Spinal cord (tissue), 10 donors: ENCODE measurements at places on chromosomes 3 and 15. TPM values are rescaled to one million over a fixed set of nuclear protein-coding genes. Genes with fewer than 3 reads are reported as not detected.
A peak's percentile ranks its signal among the peaks of the same experiment; 100 is the strongest.

DNA sequence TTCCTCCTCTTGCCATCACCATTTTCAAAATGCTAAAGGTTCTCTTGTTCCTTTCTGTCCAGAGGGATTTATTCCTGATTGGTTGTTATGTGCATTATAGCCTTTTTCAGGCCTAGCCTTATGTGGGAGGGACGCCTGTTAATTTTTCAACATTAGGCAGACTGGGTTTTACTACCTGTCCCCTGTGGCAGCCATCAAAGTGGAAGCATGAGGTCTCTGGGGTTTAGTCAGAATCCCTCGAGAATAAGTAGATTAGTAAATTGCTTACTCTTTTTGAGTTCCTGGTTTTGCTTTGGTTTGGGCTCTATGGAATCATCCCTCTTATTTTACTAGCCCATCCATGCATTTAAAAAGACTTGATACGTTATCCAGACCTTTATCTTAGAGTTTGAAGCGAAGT lies 32.4 kb downstream of the PAK2 start:
- H3K27ac ChIP-seq = peak overlapping the region; percentile 8
- peaks cover 7% of the 10 kb centered on the region for H3K36me3 ChIP-seq
- H3K4me3 ChIP-seq = no peak overlapping the region
- no peaks in the 10 kb centered on the region for H3K27me3 ChIP-seq
- DNase-seq = no peak

Gene CDHR4
- total RNA-seq = 0.10 TPM

- peaks cover 60% of the 10 kb centered on the region for H3K36me3 ChIP-seq
- H3K4me1 ChIP-seq = no peaks in the 10 kb centered on the region
- no peak overlapping the region for H3K27ac ChIP-seq
- no peak overlapping the region for H3K4me3 ChIP-seq
These were observed 9.3 kb downstream of the EIF2B5 start for GRCh38 chr3:184144505-184144904.

- peaks cover 3% of the 10 kb centered on the region for H3K4me1 ChIP-seq
- DNase-seq = no peak
- H3K36me3 ChIP-seq = no peaks in the 10 kb centered on the region
- H3K4me3 ChIP-seq = no peak overlapping the region
These were observed 5.1 kb upstream of the SLC25A38 start for GRCh38 chr3:39378088-39378487.

DNA sequence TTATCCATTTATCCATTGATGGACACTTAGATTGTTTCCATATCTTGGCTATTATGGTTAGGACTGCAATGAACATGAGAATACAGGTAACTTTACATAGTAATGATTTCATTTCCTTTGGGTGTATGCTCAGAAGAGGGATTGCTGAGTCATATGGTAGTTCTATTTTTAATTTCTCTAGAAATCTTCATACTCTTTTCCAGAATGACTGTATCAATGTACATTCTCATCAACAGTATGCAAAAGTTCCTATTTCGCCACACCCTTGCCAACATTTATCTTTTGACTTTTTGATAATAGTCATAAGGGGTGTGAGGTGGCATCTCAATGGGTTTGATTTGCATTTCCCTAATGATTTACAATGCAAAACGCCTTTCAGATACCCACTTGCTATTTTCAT lies 6.2 kb upstream of the NIPA1 start:
- no peak overlapping the region for H3K4me3 ChIP-seq
- H3K36me3 ChIP-seq = no peaks in the 10 kb centered on the region
- no peak for DNase-seq
- no peaks in the 10 kb centered on the region for H3K27me3 ChIP-seq
- peaks cover 1% of the 10 kb centered on the region for H3K4me1 ChIP-seq

DNA sequence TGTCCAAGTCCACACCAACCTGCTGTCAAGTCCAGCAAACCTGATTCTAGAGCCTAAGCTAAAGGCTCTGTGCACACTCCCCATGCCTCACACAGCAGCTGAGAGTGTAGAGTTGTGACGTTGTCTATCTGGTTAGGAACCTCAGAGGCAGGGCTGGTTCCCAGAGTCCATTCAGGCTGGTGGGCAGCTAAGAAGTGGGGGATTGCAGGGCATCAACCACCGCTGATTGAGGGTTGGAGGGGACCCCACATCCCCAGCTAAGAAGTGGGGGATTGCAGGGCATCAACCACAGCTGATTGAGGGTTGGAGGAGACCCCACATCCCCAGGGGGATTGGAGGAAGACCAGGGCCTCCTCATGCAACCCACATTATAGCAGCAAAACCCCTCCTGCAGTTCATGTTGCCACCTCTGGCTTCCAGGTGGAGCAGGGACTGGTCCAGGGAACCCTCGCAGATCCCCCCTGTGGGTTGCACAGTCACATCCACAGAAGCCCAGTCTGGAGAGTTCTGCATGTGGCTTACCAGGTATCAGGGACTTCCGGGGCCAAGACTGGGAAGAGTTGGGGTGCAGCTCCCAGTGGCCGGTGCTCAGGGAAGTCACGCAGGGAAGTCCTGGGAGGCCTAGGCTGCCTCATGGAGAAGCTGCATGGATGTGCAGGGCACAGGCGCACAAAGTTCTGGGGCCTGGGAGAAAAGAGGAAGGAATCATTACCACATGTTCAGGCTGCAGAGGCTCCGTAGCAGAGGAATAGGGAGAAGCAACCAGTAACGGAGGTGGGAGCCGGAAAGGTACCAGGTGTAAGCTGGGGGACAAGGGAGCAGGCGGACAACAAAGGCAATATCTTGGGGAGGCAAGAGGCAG lies 71.4 kb upstream of the PCSK6 start:
- H3K27me3 ChIP-seq = no peaks in the 10 kb centered on the region
- H3K4me1 ChIP-seq = no peaks in the 10 kb centered on the region
- no peak overlapping the region for H3K27ac ChIP-seq
- no peak overlapping the region for H3K4me3 ChIP-seq
- no peaks in the 10 kb centered on the region for H3K36me3 ChIP-seq

GRCh38 chr3:116148881-116149851 lies 296.1 kb downstream of the LSAMP start:
- no peaks in the 10 kb centered on the region for H3K4me1 ChIP-seq
- H3K27me3 ChIP-seq = no peaks in the 10 kb centered on the region
- H3K4me3 ChIP-seq = no peak overlapping the region
- no peak overlapping the region for H3K27ac ChIP-seq
- H3K36me3 ChIP-seq = no peaks in the 10 kb centered on the region
- DNase-seq = no peak

GRCh38 chr15:81087066-81087465 lies 47.0 kb upstream of the CFAP161 start:
- no peaks in the 10 kb centered on the region for H3K36me3 ChIP-seq
- H3K4me1 ChIP-seq = no peaks in the 10 kb centered on the region

Gene CTXND1
- 5.0 TPM for total RNA-seq

Gene CCDC39
- total RNA-seq = 2.2 TPM

DNA sequence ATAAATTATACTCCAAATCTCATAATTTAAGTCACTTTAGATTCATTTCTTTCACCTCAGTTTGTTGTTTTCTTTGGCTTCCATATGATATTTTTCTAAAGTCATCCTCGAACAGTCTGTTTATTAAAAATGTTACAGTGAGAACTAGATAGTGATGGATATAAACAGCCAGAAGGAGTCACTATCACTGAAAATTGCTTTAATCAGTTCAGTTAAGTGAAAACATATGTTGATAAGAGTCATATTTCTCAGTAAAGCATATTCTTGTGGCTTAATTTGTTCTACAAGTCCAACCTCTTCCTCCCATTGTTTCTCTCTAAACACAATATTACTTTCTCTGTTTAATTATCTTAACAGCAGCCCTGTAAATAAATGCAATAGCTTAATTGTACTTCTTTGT lies 427.5 kb upstream of the ALCAM start:
- H3K27me3 ChIP-seq = no peaks in the 10 kb centered on the region
- DNase-seq = no peak
- H3K36me3 ChIP-seq = no peaks in the 10 kb centered on the region
- no peak overlapping the region for H3K4me3 ChIP-seq

DNA sequence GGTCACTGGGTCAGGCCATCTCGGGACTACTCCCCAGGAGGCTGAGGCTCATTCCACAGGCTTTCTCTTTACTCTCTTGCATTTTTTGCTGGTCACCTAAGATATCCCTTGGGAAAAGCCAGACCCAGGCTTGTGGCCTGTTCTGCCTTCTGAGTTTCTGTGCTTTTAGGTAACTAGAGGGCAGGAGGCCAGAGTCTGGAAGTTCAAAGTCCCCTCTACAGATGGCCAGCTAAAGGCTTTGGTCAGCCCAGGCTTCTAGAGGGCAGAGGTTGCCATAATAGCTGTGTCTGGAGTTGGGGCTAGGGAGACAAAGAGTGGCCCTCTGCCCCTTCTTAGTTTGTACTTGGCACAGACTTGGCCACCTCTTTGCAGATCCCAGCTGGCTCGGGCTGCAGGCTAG lies 8.4 kb upstream of the PARP6 start:
- DNase-seq = no peak
- no peak overlapping the region for H3K27ac ChIP-seq
- no peaks in the 10 kb centered on the region for H3K4me1 ChIP-seq

DNA sequence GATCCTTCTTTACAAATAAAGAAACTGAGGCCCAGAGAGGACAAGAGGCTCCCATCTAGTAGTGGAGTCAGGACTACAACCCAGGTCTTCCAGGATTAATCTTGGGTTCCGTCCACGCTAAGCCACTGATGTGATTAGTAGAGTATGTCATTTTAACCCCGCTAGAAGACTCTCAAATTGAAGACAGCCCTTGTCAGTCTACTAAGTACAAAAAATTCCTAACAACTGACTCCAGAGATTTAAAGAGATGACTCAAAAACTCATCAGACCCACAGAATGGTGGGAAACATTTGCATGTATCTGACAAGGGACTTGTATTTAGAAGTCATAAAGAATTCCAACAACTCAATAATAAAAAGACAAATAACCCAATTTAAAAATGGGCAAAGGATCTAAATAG lies 145.3 kb downstream of the CNTN3 start:
- DNase-seq = no peak
- H3K36me3 ChIP-seq = no peaks in the 10 kb centered on the region
- no peaks in the 10 kb centered on the region for H3K27me3 ChIP-seq
- no peak overlapping the region for H3K4me3 ChIP-seq
- H3K4me1 ChIP-seq = peaks cover 4% of the 10 kb centered on the region
- no peak overlapping the region for H3K27ac ChIP-seq

DNA sequence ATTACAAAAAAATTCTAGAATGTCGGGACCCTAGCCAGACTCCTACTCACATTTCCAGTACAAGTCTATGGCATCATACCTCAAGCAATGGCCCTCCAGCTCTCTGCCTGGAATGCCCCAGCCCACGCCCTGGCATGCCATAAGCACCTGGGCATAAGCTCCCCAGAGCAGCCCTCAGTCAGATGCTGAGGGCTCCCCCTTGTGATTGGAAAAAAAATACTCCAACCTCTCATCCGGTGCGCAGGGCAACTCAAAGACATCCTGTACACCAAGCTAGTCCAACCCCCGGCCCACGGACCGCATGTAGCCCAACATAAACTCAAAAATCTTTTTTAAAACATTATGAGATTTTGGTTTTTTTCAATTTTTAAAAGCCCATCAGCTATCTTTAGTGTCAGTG lies 115.4 kb downstream of the NEK10 start:
- no peak for DNase-seq
- H3K27ac ChIP-seq = no peak overlapping the region
- no peaks in the 10 kb centered on the region for H3K36me3 ChIP-seq
- no peaks in the 10 kb centered on the region for H3K27me3 ChIP-seq
- no peaks in the 10 kb centered on the region for H3K4me1 ChIP-seq

GRCh38 chr3:129625072-129625874 lies 18.8 kb upstream of the PLXND1 start:
- DNase-seq = no peak
- H3K27me3 ChIP-seq = no peaks in the 10 kb centered on the region
- H3K4me3 ChIP-seq = no peak overlapping the region

Gene TMPRSS7
- total RNA-seq = 0.55 TPM

DNA sequence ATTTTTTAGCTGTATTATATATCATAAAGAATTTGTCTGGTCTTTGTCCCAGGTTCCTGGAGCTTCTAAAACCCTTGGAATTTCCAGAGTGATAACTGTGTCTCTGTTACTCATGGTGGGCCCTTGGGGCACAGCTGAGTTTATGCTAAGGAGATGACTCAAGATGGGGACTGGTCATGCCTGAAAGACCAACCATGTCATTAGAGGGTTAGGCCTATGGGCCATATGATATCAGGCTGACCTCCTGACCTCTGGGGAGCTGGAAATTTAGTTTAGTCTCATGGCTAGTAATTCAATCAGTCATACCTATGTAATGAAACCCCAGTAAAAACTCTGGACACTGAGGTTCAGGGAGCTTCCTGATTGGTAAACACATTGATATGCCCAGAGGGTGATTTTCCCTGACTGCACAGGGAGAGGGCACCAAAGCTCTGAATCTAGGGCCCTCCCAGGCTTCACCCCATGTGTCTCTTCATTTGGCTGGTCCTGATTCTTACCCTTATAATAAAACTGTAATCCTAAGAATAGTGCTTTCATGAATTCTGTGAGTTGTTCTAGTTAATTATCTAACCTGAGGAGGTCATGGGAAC lies 69.6 kb downstream of the EEFSEC start:
- DNase-seq = no peak
- H3K4me1 ChIP-seq = peaks cover 28% of the 10 kb centered on the region
- no peaks in the 10 kb centered on the region for H3K27me3 ChIP-seq
- no peaks in the 10 kb centered on the region for H3K36me3 ChIP-seq
- no peak overlapping the region for H3K27ac ChIP-seq

- no peak overlapping the region for H3K4me3 ChIP-seq
- H3K27me3 ChIP-seq = no peaks in the 10 kb centered on the region
- H3K4me1 ChIP-seq = peaks cover 47% of the 10 kb centered on the region
- H3K36me3 ChIP-seq = peaks cover 5% of the 10 kb centered on the region
- no peak for DNase-seq
- H3K27ac ChIP-seq = no peak overlapping the region
These were observed 23.0 kb downstream of the TBC1D2B start for GRCh38 chr15:78054518-78054917.

GRCh38 chr3:119236756-119237155 lies 3.9 kb downstream of the B4GALT4 start:
- H3K4me3 ChIP-seq = no peak overlapping the region
- H3K4me1 ChIP-seq = peaks cover 10% of the 10 kb centered on the region
- H3K27me3 ChIP-seq = no peaks in the 10 kb centered on the region
- no peak overlapping the region for H3K27ac ChIP-seq
- peaks cover 7% of the 10 kb centered on the region for H3K36me3 ChIP-seq
- no peak for DNase-seq

GRCh38 chr3:123405936-123406510 lies 42.9 kb downstream of the ADCY5 start:
- peaks cover 7% of the 10 kb centered on the region for H3K36me3 ChIP-seq
- no peak for DNase-seq
- peaks cover 33% of the 10 kb centered on the region for H3K4me1 ChIP-seq
- no peaks in the 10 kb centered on the region for H3K27me3 ChIP-seq
- H3K27ac ChIP-seq = no peak overlapping the region
